Posterior cingulate gyrus (tissue), 11 donors: ENCODE measurements at places on chromosomes 11 and 22.

DNA sequence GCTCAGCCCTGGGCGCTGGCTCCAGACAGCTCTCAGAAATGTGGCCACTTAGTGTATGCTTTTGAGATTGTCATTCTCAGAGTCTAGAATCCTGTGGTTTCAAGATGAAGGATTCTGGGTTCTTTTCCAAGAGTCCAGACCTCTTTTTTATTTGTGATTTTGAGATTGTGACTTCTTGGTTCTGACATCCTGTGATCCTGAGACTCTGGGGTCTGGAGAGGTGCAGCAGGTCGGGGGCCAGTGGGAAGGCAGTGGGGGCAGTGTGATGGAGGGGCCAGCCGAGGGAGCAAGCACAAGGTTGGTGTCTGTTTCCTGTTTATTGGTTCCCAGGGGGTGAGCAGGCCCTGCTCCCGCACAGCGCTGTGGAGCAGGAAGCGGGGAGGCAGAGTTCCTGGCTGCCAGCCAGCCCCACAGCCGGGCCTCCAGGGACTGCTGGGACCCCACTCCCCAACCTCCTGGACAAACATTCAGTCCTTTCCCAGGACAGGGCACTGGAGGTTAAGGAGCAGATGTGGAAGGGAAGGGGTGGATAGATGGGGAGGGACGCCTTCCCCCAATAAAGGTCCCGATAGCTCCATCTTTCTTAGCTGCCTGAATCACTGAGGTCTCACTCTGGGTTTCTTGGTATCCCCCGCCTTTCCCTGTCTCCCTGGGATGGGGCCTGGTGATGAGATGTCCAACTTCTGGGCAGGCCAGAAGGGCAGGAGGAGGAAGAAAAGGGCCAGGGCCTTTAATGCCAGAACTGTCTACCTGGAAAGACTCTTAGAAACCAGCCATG lies 13.7 kb downstream of the ARHGEF17 start:
- DNase-seq, result no peak

GRCh38 chr11:46256540-46257001 lies 20.9 kb upstream of the CREB3L1 start:
- no peak for DNase-seq

DNA sequence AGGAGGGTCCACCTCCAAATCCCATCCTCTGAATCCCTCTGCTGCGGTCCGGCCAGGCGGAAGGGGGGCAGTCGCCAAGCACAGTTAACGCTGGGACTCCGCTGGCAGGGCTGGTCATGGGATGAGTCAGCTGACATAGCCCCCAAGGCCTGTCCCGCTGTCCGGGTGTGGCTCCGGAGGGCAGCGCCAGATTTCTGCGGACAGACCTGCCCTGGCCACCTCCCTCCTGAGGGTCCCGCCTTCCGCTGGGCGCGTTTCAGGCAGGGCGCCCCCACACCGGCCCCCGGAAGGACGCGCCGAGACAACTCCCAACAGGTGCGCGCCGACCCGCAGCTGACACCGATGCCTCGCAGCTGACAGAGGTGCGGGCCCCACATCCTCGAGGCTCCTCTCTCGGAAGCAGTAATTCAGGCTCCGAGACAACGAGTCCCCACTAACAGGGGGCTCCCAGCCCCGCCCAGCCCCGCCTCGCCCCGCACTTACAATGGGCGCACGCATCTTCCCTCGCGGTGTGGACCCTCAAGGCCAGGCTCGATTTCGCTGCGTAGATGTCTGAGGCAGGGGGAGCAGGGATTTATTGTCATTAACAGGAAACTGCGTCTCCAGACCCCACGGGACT lies 607 bp downstream of the PLAAT3 start:
- DNase-seq, result peak; percentile 64

DNA sequence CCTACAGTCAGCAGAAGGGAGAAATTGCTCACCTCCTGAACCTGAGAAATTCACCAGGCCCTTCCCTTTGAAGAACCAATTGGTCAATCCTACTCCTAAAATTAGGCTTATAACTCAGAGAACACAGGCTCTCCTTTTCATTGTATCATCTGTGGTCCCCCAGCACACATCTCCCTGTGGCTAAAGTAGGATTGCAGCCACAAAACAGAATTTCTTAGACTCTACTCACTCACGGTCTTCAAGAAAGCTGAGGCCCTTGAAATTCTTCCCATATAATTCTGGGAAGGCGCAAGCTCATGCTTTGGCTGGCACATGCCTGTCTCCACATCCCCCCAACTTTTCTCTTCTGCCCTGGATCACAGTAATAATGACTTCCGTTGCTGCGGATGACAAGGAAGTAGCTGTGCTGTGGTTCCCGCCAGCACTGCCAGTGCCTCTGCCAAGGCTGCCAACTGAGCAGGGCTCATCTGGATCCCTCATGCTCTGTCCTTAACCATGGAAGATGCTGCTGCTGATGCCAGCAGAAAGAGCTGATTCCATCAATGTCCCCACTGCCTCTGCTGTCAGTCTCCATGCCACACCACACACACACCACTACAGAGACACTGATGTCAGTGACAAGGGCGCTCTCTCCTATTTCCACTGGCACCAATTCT lies 200.6 kb upstream of the POU2AF2 start:
- no peak for DNase-seq

DNA sequence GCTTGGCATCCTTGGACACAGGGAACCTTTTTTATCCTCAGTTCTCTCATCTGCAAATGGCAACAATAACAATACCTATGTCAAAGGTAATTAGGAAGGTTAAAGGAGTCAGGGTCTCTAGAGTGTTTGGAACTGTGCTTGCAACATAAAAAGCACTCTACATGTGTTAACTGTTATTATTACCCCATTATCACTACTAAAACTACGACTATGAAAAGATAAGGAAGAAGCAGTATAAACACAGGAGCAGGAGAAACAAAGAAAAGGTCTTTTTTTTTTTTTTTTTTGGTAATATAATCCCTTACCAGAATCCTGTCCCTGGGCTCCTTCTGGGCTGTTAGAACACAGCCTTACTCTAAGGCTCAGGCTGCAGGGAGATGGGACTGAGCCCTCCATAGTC lies 348.2 kb downstream of the CADM1 start:
- DNase-seq, result no peak
